ENCODE measurements at places on chromosomes 1 and 21.

- DNase-seq, result no peak
Observed at GRCh38 chr21:25904044-25904695, 169.4 kb downstream of the GABPA start.

GRCh38 chr1:116432655-116433265, 59.7 kb downstream of the ATP1A1 start:
- no peak for DNase-seq

DNA sequence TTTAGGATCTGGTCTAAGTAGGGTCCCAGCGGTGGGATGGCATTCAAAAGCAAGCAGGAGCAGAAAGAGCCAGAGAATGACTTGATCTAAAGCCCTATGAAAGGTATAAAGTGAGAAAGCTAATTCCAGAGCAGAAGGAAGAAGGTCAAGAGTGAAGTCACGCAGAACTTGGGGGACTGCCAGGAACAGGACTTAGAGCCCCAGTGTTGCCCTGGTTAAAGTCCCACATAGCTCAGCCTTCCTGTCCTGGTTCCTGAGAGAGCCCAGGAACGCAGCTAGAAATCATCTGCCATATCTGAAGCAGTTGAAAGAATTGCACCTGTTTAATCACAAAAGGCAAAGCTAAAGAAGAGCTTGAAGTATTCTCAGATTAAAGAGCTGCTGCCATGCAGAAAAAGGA, 160.6 kb upstream of the ATP1B1 start:
- DNase-seq, result no peak

DNA sequence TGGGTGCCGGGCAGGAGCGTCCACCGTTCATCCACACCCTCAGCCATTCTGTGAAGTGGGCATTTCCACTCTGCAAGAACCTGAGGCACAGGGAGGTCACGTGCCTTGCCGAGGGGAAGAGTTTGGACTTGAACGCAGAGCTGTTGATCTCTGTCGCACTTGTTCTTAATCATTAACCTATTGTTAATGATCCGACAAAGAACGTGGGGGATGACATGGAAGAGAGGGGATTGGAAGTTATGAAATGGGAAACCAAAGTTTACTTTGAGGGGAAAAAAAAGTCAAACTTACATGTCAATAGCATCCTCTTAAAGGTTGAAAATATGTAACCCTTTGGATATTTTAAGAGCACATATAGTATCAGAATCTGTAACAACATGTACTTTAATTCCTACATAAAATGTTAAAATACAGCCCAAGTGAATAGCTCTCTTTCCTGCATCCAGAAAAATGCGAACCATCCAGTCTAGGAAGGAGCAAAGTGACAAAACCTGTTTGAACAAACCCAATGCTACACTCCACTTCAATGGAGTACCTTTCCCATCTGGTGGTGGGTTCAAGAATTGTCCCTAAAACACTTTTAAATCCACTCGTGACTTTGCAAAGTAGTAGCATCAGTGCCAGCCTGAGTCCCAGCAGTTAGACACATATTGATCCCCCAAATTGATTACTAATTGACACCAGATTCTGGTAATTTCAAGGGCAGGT, 75.5 kb downstream of the SETD4 start:
- no peak for DNase-seq

GRCh38 chr1:76075877-76076276, 1.3 kb downstream of the ST6GALNAC3 start:
- no peak for DNase-seq

DNA sequence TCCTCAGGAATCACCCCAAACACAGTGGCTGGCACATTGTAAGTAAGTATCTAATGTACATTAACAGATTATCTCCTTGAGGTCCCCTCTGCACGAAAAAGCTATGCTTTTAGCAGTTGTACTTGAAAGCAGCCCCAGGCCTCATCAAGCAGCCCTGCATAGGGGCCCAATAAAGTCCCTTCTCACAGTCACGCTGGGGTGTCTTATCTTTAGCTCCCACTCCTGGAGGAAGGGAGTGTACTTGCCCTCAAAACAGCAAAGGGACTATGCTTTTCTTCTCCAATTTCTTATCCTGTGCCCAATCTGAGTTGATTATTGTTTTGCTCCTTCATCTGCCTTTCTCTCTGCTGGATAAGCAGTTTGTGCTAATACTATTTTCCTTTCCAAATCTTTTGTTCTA, 168.8 kb upstream of the PLXNA2 start:
- DNase-seq, result no peak

GRCh38 chr1:88216441-88216840, 467.6 kb upstream of the PKN2 start:
- DNase-seq, result no peak
